NCI-H460 (cell line): ENCODE measurements at places on chromosomes 16 and 17. TPM values are rescaled to one million over a fixed set of nuclear protein-coding genes. Genes with fewer than 3 reads are reported as not detected.

Gene CBLN1
- 0.05 TPM in 1 of 2 replicates, not detected in the other for total RNA-seq

Gene UBALD2
- 11.5 and 12.2 TPM in 2 replicates for total RNA-seq

Gene CCDC78
- total RNA-seq: 4.1 and 4.5 TPM in 2 replicates

Gene ITGAD
- total RNA-seq: not detected in 2 replicates

Gene KRTAP17-1
- total RNA-seq: not detected in 2 replicates

Gene C16orf54
- not detected in 2 replicates for total RNA-seq

Gene COQ7
- total RNA-seq: 28.5 and 33.8 TPM in 2 replicates
